ENCODE measurements at places on chromosomes 5 and 9.

- no peak overlapping the region for H3K27ac ChIP-seq
- peaks cover 13% of the 10 kb centered on the region for H3K4me1 ChIP-seq
- H3K27me3 ChIP-seq, result no peaks in the 10 kb centered on the region
- H3K4me3 ChIP-seq, result no peak overlapping the region
Observed at GRCh38 chr5:78530342-78531096, 118.1 kb downstream of the LHFPL2 start.

- no peaks in the 10 kb centered on the region for H3K4me1 ChIP-seq
- H3K27ac ChIP-seq, result no peak overlapping the region
- DNase-seq, result no peak
- no peak overlapping the region for H3K4me3 ChIP-seq
- no peaks in the 10 kb centered on the region for H3K27me3 ChIP-seq
Observed at GRCh38 chr9:96156171-96156974, 145.6 kb downstream of the HSD17B3 start.

- H3K27me3 ChIP-seq, result no peaks in the 10 kb centered on the region
- H3K4me1 ChIP-seq, result peaks cover 2% of the 10 kb centered on the region
- no peaks in the 10 kb centered on the region for H3K36me3 ChIP-seq
- DNase-seq, result no peak
- H3K27ac ChIP-seq, result no peak overlapping the region
- no peak overlapping the region for H3K4me3 ChIP-seq
Observed at GRCh38 chr5:14756478-14756877, 92.0 kb downstream of the OTULIN start.

- DNase-seq, result no peak
- peaks cover 2% of the 10 kb centered on the region for H3K4me1 ChIP-seq
- no peaks in the 10 kb centered on the region for H3K27me3 ChIP-seq
Observed at GRCh38 chr5:117731446-117731845, 1156.8 kb upstream of the SEMA6A start.

GRCh38 chr5:160188141-160189015 lies 40.9 kb upstream of the FABP6 start:
- no peaks in the 10 kb centered on the region for H3K36me3 ChIP-seq
- H3K27me3 ChIP-seq, result no peaks in the 10 kb centered on the region
- peak; percentile 78 for DNase-seq
- peak overlapping the region; percentile 14 for H3K27ac ChIP-seq
- peak overlapping the region; percentile 51 for H3K4me3 ChIP-seq

- H3K27me3 ChIP-seq, result no peaks in the 10 kb centered on the region
- no peak overlapping the region for H3K27ac ChIP-seq
- H3K4me3 ChIP-seq, result no peak overlapping the region
- H3K4me1 ChIP-seq, result no peaks in the 10 kb centered on the region
Observed at GRCh38 chr9:23451802-23452418, 374.1 kb downstream of the ELAVL2 start.

- H3K27ac ChIP-seq, result no peak overlapping the region
- no peaks in the 10 kb centered on the region for H3K27me3 ChIP-seq
- DNase-seq, result no peak
- H3K36me3 ChIP-seq, result no peaks in the 10 kb centered on the region
- H3K4me1 ChIP-seq, result peaks cover 21% of the 10 kb centered on the region
- H3K4me3 ChIP-seq, result no peak overlapping the region
Observed at GRCh38 chr5:147481874-147482705, 27.8 kb downstream of the DPYSL3 start.

- no peaks in the 10 kb centered on the region for H3K36me3 ChIP-seq
- H3K4me1 ChIP-seq, result no peaks in the 10 kb centered on the region
- H3K27me3 ChIP-seq, result no peaks in the 10 kb centered on the region
Observed at GRCh38 chr9:126002476-126003350, 255.5 kb downstream of the PBX3 start.

DNA sequence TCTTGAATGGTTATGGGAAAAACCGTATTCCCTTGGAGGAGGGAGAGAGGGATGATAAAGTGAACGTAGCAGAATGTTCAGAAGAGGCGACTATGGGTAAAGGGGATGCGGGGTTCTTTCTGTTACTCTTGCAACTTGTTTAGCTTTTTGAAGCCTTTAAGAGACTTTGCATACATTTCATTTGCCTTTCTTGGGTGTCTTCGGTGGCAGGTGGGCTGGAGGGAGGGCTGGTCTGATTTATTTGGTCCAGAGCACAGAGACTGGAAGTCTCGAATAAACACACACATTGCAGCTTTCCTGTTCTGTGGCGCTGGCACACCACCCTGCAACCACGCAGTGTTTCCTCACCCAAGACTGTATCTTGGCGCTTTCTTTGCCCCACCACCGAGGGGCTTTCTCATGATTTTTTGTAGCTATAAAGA lies 23.2 kb downstream of the TTF1 start:
- no peak overlapping the region for H3K27ac ChIP-seq
- H3K4me3 ChIP-seq, result no peak overlapping the region
- H3K27me3 ChIP-seq, result no peaks in the 10 kb centered on the region
- no peak for DNase-seq
- no peaks in the 10 kb centered on the region for H3K4me1 ChIP-seq

DNA sequence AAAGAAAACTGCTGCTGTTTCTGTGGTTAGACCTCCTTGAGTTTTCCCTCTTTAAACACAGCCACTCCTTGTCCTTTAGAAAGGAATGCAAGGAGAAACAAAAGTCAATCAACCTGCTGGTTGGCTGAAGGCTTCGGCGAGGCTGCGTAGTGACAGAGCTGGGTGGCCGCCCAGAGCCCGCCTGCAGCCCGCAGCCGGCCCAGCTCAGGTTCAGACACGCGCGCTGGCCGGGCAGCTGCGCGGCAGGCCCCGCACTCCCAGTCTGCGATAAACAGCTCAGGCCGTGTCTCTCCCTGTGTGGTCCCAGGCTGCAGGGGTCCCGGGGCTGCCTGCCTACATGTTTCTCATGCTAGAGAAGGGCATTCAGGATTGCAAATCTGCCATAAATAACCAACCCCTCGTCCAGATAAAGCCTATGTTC lies 115.4 kb downstream of the HSD17B3 start:
- no peaks in the 10 kb centered on the region for H3K27me3 ChIP-seq
- H3K36me3 ChIP-seq, result no peaks in the 10 kb centered on the region
- H3K4me3 ChIP-seq, result no peak overlapping the region
- peaks cover 7% of the 10 kb centered on the region for H3K4me1 ChIP-seq
- no peak overlapping the region for H3K27ac ChIP-seq

DNA sequence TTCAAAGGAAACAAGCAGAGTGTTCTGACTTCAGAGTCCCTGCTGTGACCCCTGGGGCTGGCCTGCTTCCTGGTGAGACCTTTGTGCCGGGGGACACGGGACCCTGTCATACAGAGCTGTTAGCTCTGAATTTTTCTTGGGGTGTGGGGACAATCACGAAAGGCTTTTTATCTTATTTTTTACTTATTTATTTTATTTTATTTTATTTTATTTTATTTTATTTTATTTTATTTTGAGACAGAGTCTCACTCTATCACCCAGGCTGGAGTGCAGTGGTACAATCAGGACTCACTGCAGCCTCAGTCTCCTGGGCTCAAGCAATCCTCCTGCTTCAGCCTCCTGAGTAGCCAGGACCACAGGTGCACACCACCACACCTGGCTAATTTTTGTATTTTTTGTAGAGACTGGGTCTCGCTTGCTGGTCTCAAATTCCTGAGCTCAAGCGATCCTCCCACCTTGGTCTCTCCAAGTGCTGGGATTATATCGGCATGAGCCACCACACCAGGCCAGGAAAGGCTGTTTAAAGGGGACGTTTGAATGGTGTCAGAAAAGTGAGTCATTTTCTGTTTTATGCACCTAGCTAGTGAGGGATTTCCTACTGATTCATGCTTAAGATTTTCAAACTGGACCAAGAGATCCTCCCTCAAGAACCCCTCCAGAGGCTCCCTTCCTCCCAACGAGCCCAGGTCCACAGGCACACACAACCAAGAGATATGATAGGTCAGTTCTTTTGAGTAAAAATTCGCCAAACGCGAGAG lies 75.7 kb downstream of the OLFM1 start:
- no peaks in the 10 kb centered on the region for H3K27me3 ChIP-seq
- no peaks in the 10 kb centered on the region for H3K4me1 ChIP-seq
- no peak overlapping the region for H3K27ac ChIP-seq
- DNase-seq, result no peak
- no peak overlapping the region for H3K4me3 ChIP-seq
